ENCODE measurements at places on chromosomes 7 and 10.
A peak's percentile ranks its signal among the peaks of the same experiment; 100 is the strongest.

GRCh38 chr10:14698829-14699170 lies 75.9 kb downstream of the FAM107B start:
- no peak for DNase-seq

GRCh38 chr7:118169146-118169545 lies 14.8 kb upstream of the LSM8 start:
- DNase-seq: peak; percentile 32

DNA sequence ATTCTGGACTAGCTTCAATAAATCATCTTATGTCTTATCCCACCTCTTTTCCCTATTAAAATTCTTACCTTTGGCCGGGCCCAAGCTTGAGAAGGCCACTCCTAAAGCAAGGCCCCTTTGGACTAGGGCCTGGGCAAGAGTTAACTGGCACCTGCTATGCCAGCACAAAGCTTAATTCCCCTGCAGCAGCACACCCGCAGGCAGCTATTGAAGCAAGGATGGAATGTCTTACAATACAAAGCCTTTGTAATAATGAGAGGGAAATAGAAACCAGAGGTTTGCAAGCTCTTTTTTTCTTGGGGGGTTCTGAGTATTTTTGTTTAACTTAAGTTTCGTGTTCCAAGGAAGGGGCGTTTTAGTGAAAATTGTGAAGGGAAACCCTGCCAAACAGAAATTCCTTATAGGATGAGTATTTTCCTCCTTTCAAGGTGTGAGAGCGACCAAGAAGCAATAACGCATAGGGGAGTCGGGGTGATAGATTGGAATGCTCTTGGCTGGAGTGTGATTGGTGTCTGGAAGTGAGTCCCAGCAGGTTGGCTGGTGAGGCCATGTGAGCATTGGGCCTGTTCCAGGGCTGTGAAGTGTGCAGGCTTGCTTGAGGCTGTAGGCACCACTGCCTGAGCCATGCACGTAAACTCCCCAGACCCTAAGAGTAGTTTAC lies 148.5 kb downstream of the KIAA1217 start:
- DNase-seq: no peak

- DNase-seq: peak; percentile 84
These were observed 5.0 kb upstream of the LGI1 start for GRCh38 chr10:93752761-93753160.

- DNase-seq: no peak
These were observed 152.4 kb upstream of the SLC26A5 start for GRCh38 chr7:103598326-103598905.

GRCh38 chr10:5640036-5640435 lies 26.4 kb downstream of the ASB13 start:
- no peak for DNase-seq

DNA sequence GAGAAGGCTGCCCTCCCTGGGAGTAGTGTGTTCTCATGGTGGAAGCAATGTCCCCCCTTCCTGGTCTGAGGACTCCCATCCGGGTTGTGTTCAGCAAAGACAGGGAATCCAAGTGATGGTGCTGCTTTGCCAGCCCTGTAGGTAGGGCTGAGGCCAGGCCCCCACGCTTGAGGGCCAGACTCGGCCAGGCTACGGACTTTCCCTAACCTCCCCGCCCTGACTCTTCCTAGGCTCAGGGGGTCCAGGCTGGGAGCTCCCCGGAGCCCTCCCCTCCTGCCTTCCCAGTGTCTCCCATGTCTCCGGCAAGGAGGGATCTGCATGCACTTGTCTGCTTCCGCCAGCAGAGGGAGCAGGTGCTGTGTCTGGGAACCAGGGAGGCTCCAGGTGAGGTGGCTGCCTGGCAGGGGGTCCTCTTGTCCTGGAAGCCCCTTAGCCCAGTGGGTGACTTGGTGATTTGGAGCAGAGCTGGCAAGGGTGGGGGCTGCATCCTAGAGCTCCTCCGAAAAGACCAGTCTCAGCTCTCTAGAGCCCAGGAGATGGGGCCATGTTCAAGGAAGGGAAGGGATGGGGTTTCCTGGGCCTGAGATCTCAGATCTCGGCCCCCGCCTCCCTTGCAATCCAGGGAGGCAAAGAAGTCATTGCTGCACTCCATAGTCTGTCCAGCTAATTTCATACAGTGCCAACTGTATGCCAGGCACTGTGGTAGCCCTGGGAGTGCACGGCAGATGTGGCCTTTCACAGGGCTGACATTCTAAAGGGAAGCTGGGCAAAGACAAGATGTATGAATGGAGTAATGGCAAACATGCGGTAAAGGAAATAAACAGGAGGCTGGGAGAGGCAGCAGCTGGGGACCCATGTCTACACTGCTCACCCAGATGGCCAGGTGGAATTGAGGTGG lies 20.3 kb upstream of the SFRP5 start:
- peak; percentile 59 for DNase-seq

- DNase-seq: no peak
These were observed at the start of gene IL2RA for GRCh38 chr10:6062101-6062771. TSS of gene IL2RA (minus strand) at chr10:6062367. CDS start at chr10:6062151, 216 bp downstream.

- no peak for DNase-seq
These were observed 354.6 kb downstream of the SFMBT2 start for GRCh38 chr10:7056216-7056615.

GRCh38 chr10:32346551-32347362 lies at the start of gene EPC1:
TSS of gene EPC1 (minus strand) at chr10:32347158. CDS start at chr10:32346915, 243 bp downstream.
- DNase-seq: peak; percentile 88

DNA sequence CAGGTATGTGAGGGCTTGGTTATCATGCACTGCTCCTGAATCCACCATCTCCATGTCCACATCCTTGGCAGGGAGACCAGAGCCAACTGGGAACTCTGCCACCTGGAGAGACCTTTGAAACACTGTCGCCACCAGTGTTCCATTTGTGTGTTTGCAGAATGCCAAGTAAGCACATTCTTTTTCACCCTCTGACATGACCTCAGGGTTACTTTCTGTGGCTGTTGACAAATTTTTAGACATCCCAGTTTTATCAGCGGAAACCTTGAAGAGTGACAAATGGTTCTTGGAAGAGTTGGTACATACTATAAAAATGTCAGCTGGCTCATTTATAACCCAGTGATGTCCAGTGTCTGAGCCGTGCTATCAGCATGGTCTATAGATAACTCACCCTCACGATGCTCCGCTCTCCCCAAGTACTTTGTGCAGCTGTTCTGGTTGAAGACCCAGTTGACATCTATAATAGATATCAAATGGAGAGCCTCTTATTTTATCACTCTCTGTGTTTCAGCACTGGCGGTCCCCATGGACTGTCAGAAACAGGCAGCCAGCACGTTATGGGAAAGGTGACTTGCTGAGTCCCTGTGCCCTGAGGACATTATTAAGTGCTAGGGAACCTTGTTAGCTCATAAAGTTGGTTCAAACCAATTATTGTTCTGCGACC lies 563.1 kb upstream of the GALNT17 start:
- DNase-seq: no peak

- DNase-seq: no peak
These were observed 3.3 kb downstream of the MASTL start for GRCh38 chr10:27158421-27158820.

- DNase-seq: no peak
These were observed 2.4 kb downstream of the BNIP3 start for GRCh38 chr10:131979336-131979735.

DNA sequence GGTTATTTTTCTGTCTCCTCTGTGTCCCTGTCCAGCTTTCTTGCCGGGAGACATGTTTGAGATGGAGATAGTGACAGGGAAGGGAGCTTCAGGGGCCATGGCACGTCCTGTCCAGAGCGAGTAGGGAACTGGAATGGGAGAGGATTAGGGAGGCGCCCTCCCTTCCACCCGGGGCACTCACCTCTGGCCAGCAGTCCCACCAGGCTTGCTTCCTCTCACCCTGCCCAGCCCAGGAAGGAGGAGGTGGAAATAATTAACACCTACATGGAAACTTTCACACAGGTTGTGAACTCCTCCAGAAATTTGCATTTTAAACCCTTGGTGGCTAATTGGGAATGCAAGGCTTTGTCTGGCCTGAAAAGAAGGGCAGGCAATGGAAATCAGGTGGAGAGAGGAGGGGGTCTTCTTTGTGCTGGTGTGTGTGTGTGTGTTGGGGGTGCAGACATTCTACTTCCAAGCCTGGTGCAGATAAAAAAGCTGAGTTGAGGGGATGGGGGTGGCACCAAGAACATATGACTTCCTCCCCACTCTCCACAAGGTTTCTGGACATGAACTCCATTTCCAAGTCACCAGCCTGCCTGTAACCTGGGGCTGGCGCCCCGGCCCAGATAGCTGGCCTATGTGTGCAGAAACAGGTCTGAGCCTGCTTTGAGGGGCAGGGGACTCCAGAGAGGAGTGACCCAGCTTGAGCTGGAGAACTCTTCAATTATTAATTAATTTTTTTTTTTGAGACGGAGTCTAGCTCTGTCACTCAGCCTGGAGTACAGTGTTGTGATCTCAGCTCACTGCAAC lies 199.4 kb downstream of the CYP26A1 start:
- no peak for DNase-seq

GRCh38 chr10:114868870-114869519 lies 47.4 kb downstream of the FHIP2A start:
- DNase-seq: peak; percentile 63

- DNase-seq: no peak
These were observed 342.7 kb upstream of the KLF6 start for GRCh38 chr10:4127518-4128315.

DNA sequence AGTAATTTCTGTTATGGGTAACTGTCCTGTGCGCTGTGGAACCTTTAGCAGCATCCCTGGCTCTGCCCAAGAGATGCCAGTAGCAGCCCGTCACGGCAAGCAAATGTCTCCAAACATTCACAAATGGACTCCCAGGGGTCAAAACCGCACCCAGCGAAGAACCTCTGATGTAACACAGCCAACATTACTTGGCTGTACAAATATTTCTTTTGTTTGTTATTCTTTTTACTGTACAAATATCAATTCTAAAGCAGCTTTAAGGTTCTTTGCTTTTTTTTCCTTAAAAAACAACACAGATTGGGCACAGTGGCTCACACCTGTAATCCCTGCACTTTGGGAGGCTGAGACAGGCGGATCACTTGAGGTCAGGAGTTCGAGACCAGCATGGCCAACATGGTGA lies 182.5 kb downstream of the KMT2E start:
- DNase-seq: no peak

GRCh38 chr10:77774940-77775391 lies 137.4 kb upstream of the KCNMA1 start:
- peak; percentile 15 for DNase-seq

DNA sequence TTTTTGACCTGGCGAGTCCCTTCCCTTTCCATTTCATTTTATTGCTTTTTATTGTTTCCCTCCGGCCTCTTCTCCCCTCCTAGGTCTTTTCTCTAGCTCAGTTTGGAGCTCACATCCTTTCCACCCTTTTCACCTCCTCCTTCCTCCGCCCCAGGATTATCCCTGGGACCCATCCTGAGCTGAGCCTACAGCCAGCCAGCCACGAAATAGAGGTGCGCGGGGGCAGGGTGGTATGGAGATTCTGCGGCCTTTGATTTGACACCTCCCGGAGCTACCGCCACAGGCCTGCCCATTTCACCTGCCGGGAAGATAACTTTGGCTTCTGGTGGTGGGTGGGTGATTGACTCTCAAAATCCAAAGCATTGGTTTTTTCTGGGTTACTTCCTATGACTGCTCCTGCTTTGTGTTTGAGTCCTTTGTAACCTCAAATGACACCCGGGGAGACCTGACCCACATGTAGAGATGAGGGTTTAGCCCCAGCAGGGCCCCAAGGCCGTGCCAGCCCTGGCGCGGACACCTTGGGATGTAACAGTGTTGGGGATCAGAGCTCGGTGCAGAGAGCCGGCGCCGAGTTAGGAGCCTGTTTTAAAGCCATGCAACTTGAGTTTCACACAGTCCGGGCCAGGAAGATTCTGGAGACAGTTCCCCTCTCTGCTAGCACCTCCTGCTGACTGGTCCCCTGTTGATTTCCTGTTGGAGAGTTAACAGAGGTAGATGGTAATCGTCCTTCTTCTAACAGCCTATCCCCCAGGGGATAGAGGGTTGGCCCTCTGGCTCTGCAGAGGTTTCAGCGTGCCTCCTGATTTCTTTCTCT lies 1.5 kb downstream of the DUSP5 start:
- DNase-seq: peak; percentile 83

DNA sequence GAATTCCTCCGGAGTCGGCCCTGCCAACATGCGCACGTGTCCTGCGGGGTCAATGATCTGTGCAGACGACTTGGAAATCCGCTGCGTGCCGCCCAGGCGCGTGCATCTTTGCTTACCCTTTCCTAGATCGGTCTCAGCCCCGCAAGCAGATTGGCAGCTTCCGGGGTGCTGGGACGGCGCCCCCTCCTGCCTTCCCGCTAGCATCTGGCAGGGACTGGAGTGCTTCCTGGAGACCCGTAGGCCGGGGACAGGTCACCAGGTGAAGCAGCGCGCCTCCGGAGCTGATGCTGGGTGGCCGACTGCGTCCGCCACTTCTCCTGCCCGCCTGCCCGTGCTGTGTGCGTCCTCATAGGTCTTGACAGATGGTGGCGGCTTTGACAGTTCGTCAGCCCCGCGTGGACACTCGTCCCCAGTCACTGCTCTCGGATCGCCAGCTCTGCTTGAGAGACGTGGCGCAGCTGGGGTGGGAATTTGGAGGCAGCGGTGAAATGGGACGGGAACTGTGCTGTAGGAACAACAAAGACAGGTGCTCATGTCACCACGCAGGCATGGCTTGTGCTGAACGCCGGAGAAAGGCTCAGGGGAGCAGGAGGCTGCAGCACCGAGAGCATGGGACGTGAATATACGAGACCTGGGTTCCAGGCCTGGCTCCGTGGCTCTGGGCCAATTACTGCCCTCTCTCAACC lies 21.9 kb upstream of the KCNK18 start:
- DNase-seq: no peak

GRCh38 chr7:108054537-108054936 lies 51.6 kb upstream of the LAMB1 start:
- DNase-seq: no peak

DNA sequence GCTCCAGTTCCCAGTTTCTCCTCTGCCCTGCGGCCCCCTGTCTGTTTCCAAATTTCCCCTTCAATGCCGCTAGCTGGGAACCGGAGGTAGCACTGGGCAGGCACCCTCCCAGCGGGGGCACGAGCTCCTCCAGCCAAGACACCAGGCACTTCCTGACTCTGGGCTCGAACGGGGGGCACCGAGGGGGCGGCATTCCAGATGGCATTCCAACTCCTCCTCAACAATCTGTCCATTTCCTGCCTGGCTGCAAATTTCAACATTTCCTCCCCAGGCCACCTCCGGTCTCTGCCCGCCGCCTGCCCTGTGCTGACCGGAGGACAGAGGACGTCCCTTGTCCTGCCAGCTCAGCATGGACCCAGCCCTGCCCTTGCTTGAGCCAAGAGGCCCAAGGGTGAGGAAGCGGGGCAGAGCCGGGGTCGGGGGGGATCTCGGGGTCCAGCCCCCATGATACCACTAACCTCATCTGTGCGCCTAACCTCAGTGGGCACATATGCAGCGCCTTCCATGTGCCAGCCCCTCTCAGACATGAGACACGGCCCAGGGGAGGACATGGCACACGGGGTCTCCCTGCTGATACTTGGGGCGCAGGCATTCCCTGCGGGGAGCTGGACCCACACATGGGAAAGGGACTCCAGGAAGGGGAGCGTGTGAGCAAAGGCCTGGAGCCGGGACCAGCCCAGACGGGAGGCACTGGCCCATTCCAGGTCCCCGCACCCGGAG lies 58.0 kb downstream of the PDGFA start:
- DNase-seq: peak; percentile 82
